ENCODE measurements at places on chromosomes 11 and 22.

GRCh38 chr11:79018371-79018849 is 422.4 kb downstream of the TENM4 start:
- DNase-seq = no peak

DNA sequence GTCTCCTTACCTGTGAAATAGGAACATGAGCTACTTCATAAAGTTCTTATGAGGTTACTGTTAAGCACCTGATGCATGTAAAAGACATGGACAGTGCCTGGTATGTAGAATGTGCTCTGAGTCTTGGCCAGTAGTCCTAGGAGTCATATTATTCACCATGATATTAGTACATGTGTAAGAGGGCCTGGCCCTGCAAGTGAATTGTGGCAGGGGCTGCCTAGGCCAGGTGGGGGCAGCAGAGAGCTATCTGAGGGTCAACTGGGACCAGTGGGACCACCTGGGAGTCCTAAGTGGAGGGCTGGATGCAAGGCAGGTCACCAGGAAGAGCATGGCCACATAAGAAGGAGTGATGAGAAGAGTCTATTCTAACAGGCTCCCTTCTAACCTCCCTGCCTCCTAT is 529.5 kb downstream of the SOX6 start:
- no peak for DNase-seq

DNA sequence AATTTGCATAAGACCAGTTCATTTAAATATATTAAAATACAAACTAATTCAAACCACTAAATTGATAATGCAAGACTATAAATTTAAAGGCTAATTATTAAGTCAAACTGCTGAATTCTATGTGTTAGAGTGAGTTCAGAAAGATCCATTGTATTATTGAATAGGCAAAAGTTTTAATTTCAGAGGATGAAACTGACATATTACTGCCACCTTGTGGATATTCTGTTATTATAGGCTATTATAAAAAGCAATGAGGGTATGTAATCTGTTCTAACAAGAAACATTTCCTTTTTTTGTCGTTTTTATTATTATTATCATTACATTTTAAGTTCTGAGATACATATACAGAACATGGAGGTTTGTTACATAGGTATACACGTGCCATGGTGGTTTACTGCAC is 20.9 kb upstream of the NAALAD2 start:
- DNase-seq = no peak

DNA sequence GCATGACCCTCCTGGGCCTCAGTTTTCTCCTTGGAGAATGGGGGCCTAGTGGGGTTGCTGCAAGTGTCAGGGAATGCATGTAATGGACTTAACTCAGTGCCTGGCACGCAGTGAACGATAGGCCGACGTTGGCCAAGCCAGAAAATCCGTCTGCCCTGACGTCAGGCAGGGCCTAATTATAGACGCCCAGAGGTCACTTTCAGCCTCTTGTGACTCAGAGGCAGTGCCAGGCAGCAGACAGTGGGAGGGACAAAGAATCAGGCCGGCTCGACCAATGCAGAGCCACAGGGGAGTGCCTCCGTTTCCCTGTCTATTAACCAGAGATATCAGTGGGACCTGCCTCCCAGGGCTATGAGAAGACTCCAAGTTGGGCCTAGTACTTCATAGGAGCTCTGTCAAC is 115.0 kb downstream of the MN1 start:
- no peak for DNase-seq

- no peak for DNase-seq
Observed at GRCh38 chr11:18005376-18006129, 7.3 kb downstream of the SERGEF start.

GRCh38 chr11:101574886-101575285 is 8.9 kb downstream of the TRPC6 start:
- no peak for DNase-seq

- DNase-seq = no peak
Observed at GRCh38 chr11:83459798-83460197, 173.6 kb upstream of the CCDC90B start.

GRCh38 chr11:86555866-86556265 is 116.5 kb downstream of the ME3 start:
- DNase-seq = no peak

- no peak for DNase-seq
Observed at GRCh38 chr11:134736251-134736947, 324.4 kb upstream of the B3GAT1 start.

GRCh38 chr22:48644108-48644507 is 1183.6 kb downstream of the BRD1 start:
- no peak for DNase-seq

- no peak for DNase-seq
Observed at GRCh38 chr11:123132881-123133280, 62.2 kb downstream of the CLMP start.

- DNase-seq = no peak
Observed at GRCh38 chr11:11218629-11218986, 134.4 kb downstream of the CSNK2A3 start.

DNA sequence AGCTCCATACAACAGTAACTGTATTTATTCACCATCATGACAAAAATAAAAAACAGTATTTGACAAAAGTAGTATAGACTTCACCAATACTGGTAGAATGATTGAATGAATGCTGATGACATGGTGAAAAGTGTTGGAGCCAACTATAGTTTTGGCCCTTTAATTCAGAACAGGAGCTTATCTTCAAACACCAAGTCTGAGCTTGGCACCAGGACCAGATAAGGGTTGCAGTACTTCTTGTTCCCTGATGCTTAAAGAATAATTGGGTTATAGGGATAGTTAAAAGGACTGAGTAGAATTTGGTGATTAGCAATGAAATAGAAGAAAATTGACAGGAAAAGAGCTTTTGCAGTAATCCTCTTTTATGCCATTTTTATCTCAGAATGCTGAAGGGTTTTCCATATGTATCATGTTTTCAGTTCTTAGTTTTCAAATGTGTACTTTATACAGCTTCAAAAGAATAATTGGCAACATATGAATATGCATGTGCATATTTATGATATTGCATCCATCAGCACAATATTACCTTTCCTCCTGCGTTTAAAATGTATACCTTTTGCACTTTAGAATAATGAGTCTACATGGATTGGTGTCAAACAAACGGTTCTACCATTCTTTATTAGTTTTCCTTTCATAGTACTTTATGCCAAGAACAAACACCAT is 214.2 kb upstream of the ARHGAP42 start:
- DNase-seq = no peak

- DNase-seq = peak; percentile 59
Observed at GRCh38 chr22:20418211-20418788, 19.3 kb downstream of the SCARF2 start.

DNA sequence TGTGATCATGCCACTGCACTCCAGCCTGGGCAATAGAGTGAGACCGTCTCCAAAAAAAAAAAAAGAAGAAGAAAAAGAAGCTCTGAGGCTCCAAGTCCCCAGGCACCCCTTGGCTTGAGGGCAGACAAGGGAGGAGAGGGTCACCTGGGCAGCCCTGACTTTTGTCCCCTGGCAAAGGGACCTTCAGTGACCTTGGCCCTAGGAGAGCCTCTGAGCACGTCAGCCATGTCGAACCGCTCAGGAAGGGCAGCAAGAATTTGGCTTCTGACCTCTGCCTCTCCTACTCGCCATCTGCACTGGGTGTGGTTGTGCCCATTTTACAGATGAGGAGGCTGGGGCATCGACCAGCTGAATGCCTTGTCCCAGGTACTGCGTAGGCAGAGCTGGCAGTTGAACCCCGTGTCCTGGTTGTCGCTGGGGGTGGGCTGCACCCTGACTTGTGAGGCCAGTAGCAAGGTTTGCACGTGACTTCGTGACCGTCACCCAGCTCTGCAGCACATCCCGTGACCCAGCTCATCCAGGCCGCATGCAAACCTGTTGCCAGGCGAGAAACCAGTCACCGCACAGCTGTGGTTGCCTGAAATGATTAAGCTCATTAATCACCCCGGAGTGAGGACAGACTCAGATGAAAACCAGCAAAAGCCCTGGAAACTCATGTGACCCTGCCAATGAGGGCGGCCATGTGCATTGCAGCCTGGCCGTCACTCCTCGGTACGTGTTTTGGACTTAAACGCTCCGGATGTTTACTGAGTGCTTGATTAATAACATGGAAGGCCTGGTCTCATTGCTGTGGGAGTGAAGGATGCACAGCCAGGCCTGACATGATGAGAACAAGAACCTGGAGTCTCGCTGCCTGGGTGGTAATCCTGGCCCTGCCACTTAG is 47.7 kb upstream of the PPP6R3 start:
- DNase-seq = no peak

DNA sequence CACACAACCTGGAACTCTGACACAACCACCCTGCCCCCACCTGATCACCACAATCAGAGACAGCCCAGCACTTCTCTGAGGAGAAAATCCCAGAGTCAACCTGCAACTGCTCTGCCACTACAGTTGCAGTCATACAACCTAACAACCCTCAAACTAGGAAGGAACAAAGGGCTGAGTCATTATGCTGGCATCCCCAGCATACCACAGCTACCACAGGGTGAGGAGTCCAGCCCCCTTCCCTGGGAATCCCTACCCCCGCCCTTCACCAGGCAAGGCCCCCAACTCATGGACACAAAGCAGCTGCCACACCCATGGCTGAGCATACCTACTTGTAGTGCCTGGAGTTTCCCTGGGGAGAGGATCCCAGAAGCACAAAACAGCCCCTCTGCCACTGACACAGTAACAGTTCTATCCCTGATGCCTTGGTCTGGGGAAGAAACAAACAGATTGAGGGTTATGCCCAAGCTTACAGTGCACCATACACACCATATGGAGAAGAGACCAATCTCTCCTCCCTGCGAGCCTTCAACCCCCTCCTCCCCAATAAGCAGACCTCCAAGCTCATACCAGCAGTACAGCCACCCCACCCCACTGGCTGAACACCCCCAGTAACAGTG is 68.5 kb upstream of the C11orf58 start:
- no peak for DNase-seq

DNA sequence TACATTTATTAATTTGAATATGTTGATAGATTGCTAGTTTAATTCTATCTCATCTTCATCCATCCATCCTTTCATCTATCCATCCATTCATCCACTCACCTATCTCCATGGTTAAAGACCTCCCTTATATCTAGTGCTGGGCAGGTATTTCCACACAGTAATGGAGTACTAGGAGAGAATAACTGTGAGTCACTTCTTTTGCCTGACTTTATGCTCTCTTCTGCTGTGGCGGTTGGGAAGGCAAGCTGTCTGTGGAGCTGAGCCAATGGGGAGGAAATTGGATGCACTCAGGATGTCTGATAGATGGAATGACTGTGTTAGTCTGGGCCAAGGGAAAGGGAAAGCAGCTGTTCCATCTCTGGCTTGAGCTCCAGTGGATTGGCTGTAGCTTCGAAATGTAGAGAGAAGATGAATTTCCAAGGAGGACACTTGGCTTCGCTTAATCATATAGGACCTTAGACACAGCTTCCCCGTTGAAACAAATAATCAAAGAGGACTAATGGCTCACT is 60.3 kb downstream of the NELL1 start:
- no peak for DNase-seq

GRCh38 chr11:78313181-78313795 is 104.3 kb downstream of the GAB2 start:
- DNase-seq = no peak

Measured in activated T-helper 1 cell treated with anti-CD3 and anti-CD28 coated beads, Interleukin-2, amount 50 U/mL, for 16 hours (primary cell).